ENCODE measurements at places on chromosomes 11 and 22. TPM values are rescaled to one million over a fixed set of nuclear protein-coding genes. Genes with fewer than 3 reads are reported as not detected.

UBE4A gene
- total RNA-seq = 12.4 TPM

NRXN2 gene
- total RNA-seq = 0.12 TPM

MRGPRD gene
- not detected for total RNA-seq

ILK gene
- total RNA-seq = 124 TPM

APOBEC3G gene
- total RNA-seq = not detected

VPS37C gene
- 17.7 TPM for total RNA-seq

All from A549 treated with CpdA at 1 μM for 4 hours (cell line).